ENCODE measurements at places on chromosomes 1 and 21. TPM values are rescaled to one million over a fixed set of nuclear protein-coding genes. Genes with fewer than 3 reads are reported as not detected.
A peak's percentile ranks its signal among the peaks of the same experiment; 100 is the strongest.

GRCh38 chr1:228335406-228336307 is 71.0 kb downstream of the TRIM11 start:
- no peak for DNase-seq

OPRD1 gene
- 0.42 TPM for polyA plus RNA-seq

GRCh38 chr1:116436611-116436970 is 63.5 kb downstream of the ATP1A1 start:
- DNase-seq, result no peak

DNA sequence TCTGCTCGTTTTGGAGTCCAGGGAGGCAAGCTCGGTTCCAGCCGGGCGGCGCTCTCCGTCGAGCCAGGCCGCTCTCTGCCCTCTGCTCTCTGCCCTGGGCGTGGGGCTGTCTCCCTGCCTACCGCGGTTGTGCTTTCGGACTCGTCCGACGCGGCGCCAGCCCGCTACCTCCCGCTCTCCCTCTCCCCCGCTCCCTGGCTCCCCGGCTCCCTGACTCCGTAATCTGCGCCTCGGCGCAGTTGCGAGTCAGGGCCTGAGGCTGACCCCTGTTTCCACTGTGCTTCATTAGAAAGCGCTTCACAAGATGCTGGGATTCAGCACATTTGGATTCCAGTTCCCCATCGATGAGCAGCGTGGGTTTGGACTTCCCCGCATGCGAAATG is 2.2 kb downstream of the SOX13 start:
- no peak for DNase-seq

DNA sequence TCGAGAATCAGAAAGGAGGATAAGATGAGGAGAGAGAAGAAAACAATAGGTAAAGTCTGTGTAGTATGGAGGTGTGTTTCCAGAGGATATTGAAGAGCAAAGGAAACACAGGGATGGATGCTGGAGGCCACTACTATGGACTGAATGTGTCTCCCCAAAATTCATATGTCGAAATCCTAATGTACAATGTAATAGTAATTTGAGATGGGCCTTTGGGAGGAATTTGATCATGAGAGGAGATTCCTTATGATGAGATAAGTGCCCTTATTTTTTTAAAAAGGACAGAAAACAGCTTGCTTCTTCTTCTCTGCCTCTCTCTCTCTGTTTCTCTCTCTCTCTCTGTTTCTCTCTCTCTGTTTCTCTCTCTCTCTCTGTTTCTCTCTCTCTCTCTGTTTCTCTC is 602.2 kb upstream of the ADAMTS5 start:
- DNase-seq, result no peak

- no peak for DNase-seq
Measured at GRCh38 chr1:48236716-48237470, 14.4 kb downstream of the SLC5A9 start.

- DNase-seq, result no peak
Measured at GRCh38 chr1:8632102-8632501, 185.3 kb downstream of the RERE start.

GRCh38 chr1:143625886-143626285 is 345.9 kb downstream of the FAM72C start:
- DNase-seq, result no peak

DNA sequence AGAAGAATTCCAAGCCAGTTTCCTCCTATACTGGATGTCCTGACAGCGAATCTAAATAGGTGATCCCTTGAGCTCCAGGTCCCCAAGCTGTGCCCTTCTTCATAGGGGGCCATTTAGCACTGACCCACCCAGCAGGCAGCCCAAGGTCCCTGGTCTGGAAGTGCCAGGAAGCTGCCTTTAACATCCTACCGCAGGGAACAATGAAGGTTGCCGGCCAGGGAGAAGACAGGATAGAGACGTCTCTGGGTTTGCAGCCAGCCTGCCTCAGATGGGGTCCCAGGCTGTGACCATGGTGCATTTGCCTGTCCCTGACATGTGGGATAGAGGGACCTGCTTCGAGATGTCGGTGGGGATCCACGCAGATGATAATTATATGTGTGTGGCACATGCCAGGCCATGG is 2.7 kb upstream of the RIPK4 start:
- no peak for DNase-seq

IFI44L gene
- polyA plus RNA-seq, result 4.0 TPM

SPATA21 gene
- polyA plus RNA-seq, result 0.14 TPM

GRCh38 chr1:103254691-103255090 is 146.4 kb upstream of the COL11A1 start:
- DNase-seq, result no peak

DNA sequence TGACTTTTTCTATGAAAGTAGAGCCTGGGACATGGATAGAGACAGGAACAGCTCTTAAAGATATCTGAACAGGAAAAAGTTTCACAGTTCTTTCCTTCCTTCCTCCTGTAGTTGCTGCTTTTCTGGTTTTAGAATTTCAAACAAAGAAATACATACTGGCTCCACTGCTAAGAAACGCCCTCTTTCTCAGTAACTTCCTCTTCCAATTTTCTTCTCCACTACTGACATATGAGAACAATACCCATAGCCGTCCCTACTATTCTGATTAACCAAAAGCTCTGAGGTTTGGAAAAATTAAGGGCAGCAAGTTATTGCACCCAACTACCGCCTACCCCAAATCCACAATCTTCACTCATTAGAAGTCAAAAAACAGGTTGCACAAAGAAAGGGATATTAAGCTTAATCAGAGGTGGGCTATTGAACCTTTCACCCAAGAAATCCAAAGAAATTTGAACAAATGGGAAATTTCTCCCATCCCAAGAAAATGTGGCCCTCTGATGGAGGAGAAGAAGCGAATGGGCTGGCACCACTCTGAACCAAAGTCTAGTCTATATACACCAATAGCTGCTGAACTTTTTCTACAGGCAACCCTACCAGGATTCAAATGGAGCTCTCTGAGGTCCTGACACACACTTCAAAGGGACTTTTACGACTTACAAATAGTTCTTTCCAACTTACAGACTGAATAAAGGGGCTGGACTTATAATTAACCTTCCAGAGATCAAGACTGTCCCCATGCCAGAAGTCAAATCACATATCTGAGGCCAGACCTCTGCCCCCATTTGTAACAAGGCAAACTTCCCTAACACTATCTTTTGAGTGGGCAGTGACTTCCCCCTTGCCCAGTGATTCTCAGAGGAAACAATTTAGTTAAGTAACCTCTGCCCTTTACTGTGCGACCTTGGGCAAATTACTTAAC is 1.7 kb downstream of the WASF2 start:
- no peak for DNase-seq

GRCh38 chr1:63612971-63613370 is 19.8 kb downstream of the PGM1 start:
- DNase-seq, result no peak

GRCh38 chr1:32142446-32143301 is 34.8 kb downstream of the KPNA6 start:
- DNase-seq, result no peak

KCNH1 gene
- 0.24 TPM for polyA plus RNA-seq

DNA sequence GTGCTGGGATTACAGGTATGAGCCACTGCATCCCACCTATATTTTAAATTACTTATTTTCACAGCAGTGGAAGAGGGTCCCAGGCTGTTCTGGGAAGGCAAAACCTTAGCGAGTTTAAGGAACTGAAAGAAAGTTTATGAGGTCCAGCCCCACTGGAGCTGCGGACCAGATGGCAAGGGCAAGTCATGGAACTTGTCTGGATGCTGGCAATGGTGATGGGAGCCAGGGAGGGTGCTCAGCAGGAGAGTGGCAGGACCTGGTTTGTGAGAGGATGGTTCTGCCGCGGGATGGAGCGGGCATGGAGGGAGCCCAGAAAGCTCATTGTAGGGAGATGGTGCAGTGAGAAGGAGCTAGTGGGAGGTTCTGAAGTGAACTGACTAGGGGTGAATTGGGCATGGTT is 50.6 kb upstream of the SLC45A1 start:
- DNase-seq, result no peak

DNA sequence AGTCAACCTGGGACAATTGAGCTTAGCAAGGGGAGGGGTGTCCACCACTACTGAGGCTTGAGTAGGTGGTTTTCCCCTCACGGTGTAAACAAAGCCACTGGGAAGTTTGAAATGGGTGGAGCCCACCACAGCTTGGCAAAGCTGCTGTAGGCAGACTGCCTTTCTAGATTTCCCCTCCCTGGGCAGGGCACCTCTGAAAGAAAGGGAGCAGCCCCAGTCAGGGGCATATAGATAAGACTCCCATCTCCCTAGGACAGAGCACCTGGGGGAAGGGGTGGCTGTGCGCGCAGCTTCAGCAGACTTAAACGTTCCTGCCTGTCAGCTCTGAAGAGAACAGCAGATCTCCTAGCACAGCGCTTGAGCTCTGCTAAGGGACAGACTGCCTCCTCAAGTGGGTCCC is 758.4 kb downstream of the LTN1 start:
- DNase-seq, result no peak

DNA sequence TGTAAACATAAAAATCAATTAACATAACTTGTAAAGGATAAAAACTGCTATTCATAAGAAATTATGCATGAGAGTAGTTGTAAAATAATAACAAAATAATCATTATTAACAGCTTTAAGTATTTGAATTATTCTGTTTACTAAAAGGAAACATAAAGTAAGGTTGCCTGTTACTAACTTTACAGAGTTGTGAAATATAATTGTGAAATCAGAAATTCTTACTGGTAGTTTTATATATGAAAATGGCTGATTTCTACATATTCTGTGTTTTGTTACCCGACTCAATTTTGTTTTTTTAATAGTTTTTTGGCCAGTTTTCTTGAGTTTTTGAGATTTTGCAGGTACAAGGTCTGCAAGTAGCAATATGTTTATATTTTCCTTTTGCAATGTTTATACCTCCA is 27.8 kb downstream of the FNBP1L start:
- DNase-seq, result no peak

MAP7D1 gene
- polyA plus RNA-seq, result 58.8 TPM

ABCA4 gene
- polyA plus RNA-seq, result 1.5 TPM

GRCh38 chr1:227558732-227559262 is 4.6 kb upstream of the ZNF678 start:
- no peak for DNase-seq

KCNK2 gene
- polyA plus RNA-seq, result 0.11 TPM

DNA sequence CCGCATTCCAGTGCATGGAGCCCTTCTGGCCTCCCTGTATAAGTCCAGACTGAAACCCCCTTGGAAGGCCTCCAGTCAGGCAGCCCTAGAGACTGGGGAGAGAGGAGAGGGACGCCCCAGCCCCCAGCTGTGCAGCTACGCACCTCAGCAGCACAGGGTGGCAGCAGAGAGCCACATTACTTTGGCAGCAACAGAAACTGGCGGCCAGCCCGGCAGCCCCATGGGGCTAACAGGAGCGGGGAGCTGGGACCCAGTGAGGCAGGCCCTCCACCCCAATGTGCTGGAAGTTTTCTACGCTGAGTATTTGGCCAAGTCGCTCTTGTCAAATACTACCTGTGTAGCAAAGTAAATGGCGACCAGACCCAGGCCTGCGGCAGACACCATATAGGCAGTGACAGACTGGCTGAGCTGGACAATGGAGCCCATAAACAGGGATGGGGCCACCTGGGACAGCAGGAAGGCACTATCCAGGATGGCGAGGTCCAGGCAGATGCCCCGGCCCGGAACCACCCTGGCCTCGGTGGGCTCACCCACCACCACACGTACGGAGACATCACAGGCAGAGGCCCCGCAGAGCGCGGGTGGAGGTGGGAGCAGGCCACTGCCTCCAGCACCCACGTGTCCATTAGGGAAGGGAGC is 21.2 kb downstream of the SLC45A3 start:
- peak; percentile 82 for DNase-seq

DNA sequence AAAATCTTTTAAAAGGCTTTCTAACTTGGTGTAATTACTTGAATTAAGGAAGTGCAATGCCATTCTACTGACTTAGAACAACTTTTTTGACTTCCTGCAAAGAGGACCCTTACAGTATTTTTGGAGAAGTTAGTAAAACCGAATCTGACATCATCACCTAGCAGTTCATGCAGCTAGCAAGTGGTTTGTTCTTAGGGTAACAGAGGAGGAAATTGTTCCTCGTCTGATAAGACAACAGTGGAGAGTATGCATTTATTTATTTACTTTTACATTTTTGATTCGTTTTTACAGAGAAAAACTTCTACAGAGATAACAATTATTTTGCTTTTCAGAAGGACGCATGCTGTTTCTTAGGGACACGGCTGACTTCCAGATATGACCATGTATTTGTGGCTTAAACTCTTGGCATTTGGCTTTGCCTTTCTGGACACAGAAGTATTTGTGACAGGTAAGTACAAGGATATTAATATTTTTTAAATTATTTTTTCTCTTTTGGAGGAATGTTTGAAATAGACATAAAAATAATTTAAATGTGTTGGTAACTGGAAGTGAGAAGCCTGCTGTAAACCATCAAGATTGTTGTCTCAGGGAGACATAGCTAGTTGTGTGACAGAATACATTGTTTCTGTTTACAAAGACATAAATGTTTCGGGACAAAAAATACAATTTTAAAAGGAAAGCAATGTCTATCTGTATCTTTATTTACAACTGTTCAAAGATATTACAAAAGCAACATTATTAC is at the start of gene PTPRC:
Gene PTPRC (plus strand): TSS at position 147 of the 742 bp plus-strand sequence. CDS start 229 bp downstream, at position 376.
- DNase-seq, result no peak

DMRTA2 gene
- 0.05 TPM for polyA plus RNA-seq

- no peak for DNase-seq
Measured at GRCh38 chr1:204579681-204580080, 63.5 kb downstream of the MDM4 start.

GRCh38 chr21:32494934-32495709 is 82.6 kb downstream of the EVA1C start:
- DNase-seq, result no peak

GRCh38 chr1:111596499-111596898 is 23.1 kb upstream of the RAP1A start:
- no peak for DNase-seq

DNA sequence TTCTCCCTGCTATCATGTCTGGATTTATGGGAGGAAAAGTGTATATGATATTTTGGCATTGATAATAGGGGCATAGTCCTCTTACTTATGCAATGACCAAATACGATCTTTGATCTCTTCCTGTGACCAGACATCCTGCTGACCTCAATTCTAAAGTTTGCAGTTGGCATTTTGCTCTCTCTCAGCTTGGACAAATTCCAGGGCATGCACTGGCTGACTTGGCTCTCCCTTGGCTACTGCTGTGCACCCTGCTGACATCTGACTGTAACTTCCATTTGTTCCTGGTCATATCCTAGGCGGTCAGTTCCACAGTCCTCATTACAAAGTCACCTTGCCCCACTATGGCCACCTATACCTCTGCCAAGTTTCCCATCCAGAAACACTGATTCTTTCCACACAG is 380.7 kb upstream of the NR5A2 start:
- no peak for DNase-seq

CITED4 gene
- polyA plus RNA-seq, result 3.4 TPM

Measured in left lung (tissue), 14 donors.